Vagina (tissue), 2 donors: ENCODE measurements at places on chromosomes 5 and 9.

DNA sequence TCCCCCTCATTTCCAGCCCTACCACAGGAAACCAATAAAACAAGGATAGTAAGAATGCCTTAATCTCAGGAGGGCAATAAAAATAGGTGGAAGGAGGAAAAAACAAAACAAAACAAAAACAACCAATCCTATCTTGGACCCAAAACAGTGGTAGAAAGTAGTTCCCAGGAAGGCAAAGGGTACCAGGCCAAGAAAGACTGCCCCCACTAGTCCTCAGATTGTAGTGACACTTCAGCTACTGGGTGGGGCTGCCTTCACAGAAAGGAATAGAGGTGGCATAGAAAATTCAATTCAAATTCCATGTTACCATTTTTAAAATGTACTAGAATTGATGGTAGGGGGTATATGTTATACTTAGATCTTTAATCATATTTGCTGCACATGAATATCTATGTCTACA, 59.3 kb downstream of the DPYSL3 start:
- no peak for DNase-seq

DNA sequence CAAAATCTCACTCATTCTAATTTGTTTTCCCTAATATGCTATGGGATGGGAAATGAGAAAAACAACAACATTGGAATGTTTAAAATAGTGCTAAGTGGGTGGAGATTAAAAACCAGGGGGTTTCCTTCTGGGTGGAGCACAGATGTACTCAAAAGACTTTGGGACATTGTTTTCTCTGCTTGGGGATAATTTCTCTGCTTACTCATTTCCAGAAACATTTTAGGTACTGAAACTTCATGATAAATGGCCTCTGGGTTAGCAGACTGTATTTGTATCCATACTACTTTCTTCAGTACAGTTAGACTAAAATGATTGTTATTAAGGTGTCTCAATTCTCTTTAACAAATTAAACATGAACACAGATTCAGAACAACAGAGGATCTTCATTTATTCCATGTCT, 17.4 kb downstream of the ELOVL7 start:
- no peak for DNase-seq

DNA sequence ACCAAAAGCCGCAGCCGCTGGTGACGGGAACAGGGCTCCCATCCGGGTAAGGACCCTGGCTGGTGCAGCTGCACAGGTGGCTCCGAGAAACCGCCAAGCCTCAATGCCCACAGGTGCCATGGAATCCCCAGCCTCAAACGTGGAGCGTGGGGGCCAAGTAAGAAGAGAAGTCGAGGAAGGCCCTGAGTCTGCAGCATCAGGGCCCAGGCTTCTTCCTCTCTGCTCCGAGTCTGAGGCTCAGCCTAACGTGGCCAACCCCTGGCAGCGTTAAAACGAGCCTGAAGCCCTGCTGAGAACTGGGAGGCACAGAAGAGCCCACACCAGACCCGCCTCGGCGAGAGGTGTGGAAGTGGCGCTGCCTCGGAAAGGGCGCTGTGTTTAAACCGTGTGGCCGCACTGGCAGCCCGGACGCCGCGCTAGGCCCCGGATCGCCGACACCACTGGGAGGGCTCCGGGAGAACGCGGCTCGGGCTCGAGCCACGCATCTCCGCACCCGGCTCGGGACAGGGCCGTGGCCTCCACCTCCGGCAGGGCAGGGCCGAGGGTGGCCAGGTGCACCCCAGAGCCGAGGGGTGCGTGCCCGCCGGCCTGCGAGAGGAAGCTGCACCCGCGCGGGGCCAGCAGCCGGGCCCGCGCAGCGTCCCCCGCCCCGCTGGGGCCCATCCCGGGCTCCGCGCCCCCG, 730 bp downstream of the ZMYND19 start:
- DNase-seq, result no peak

GRCh38 chr5:107277485-107278125, 393.1 kb downstream of the EFNA5 start:
- no peak for DNase-seq

- DNase-seq, result no peak
Measured at GRCh38 chr5:157913575-157913974, 54.6 kb upstream of the CLINT1 start.

- DNase-seq, result no peak
Measured at GRCh38 chr5:131268758-131269370, 5.0 kb downstream of the CDC42SE2 start.

GRCh38 chr5:72625332-72625731, 118.1 kb upstream of the ZNF366 start:
- DNase-seq, result no peak

- DNase-seq, result no peak
Measured at GRCh38 chr9:105114318-105114717, 130.1 kb upstream of the SLC44A1 start.

DNA sequence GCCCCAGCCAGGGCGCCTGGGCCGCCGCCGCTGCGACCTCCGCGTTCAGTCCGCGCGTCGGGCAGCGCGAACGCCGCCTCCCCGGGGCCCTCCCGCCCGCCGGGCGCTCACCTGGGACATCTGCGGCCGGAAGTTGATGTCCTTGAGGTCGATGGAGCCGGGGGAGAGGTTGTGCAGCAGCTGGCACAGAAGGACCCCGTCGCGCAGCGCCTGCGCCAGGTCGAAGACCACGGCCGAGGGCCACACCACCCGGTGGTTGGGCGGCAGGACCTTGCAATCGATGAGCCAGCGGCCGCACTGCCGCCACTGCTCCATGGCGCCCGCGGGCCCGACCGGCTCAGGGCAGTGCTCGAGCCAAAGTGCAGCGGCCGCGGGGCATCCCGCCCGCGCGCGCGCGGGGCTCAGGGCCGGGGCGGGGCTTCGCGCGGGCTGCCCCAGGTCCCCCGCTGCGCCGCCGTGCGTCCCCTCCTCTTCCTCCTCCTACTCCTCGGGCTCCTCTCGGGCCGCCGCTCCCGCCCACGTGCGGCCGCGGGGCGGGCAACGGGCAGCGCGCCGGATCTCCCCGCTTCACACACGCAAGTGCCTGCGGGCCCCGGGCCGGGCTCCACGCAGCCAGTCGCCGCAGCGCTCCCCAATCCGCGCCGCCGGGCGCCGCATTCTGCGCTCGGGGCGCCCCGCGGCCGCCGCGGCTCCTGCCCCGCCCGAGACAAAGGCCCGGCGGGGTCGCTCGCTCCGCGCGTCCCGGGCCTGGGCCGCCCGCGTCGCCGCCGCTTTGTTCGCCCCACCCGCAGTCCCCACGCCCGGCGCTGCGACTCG, at the start of gene VAV2:
TSS of gene VAV2 (minus strand) at position 361 of the 816 bp plus-strand sequence. CDS start at position 315, 46 bp downstream.
- DNase-seq, result no peak

- DNase-seq, result no peak
Measured at GRCh38 chr5:54024466-54024865, 285.9 kb downstream of the ARL15 start.

DNA sequence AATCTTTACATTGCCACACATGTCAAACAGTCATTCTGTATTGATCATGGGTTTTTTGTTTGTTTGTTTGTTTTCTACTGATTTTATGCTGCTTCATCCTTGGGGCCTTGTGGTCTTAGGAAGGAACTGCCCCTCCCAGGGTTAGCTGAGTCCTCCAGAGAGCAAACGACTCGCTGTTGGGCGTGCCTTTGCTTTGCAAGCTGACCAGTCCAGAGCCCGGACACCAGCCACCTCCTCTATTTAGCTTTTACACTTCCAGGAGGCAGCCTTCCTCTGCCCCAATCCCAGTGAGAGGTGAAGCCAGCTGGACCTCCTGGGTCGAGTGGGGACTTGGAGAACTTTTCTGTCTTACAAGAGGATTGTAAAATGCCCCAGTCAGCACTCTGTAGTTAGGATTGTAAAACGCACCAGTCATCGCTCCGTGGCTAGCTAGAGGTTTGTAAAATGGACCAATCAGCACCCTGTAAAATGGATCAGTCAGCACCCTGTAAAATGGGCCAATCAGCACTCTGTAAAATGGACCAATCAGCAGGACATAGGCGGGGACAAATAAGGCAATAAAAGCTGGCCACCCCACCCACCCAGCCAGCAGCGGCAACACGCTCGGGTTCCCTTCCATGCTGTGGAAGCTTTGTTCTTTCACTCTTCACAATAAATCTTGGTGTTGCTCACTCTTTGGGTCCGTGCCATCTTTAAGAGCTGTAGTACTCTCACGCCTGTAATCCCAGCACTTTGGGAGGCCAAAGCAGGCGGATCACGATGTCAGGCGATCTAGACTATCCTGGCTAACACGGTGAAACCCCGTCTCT, 154.4 kb downstream of the ERCC6L2 start:
- no peak for DNase-seq

DNA sequence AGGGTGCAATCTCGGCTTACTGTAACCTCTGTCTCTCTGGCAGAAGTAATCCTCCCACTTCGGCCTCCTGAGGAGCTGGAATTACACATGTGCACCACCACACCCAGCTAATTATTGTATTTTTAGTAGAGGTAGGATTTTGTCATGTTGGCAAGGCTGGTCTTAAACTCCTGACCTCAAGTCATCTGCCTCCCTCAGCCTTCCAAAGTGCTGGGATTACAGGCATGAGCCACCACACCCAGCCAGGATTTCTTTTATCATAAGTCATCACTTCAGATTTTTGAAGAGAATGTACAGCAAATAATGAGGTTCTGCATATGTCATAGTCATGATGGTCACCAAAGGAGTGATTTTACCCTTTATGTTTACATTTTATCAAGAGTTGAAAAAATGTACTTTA, 108.1 kb downstream of the GCNT1 start:
- no peak for DNase-seq

DNA sequence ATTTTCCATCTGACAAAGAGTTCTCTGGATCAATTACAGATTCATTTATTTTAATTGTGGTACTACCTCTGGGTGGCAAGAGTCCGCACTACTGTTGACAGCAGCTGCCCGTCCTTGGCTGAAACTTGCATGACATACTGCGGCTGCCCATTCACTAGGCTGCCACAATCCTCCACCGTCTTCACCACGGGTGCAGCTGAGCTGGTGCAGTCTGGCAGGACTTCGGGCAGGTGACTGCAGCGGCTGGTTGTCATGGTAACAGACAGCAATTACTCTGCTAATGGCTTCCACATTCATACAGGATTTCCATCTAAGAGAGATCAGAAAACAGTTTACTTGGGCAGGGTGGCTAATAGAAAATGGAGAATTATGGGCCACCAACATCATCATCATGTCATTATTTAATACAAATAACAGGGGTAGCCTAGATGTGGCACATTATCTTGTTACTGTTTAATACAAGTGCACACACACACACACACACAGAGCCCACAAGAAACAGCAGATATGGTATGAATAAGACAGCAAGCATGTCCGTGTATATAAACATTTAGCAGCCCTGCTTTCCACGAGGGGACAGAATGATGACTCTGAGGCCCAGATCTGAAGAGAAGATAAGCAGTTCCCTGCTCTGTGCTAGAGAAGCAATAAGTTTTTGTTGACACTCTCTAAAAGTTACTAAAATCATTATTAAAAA, 112.3 kb downstream of the MARCHF3 start:
- no peak for DNase-seq

DNA sequence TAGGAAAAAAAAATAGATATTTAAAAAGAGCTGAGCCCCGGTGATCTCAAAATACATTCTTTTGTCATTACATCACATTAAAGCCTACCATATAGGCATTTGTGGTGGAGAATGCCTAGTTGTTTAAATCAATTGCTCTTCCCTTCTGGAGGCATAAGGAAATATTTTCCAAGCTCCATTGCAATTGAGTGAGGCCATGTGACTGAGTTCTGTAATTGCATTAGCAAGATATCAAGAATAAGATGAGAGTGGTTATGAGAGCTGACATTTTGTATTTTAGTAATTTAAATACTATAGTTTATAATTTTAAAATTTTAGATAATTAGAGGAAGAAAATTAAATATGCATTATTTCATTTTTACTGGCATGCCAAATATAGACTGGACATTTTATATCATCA, 1195.9 kb downstream of the DTWD2 start:
- no peak for DNase-seq

- DNase-seq, result no peak
Measured at GRCh38 chr5:56320686-56321085, 87.6 kb upstream of the ANKRD55 start.

DNA sequence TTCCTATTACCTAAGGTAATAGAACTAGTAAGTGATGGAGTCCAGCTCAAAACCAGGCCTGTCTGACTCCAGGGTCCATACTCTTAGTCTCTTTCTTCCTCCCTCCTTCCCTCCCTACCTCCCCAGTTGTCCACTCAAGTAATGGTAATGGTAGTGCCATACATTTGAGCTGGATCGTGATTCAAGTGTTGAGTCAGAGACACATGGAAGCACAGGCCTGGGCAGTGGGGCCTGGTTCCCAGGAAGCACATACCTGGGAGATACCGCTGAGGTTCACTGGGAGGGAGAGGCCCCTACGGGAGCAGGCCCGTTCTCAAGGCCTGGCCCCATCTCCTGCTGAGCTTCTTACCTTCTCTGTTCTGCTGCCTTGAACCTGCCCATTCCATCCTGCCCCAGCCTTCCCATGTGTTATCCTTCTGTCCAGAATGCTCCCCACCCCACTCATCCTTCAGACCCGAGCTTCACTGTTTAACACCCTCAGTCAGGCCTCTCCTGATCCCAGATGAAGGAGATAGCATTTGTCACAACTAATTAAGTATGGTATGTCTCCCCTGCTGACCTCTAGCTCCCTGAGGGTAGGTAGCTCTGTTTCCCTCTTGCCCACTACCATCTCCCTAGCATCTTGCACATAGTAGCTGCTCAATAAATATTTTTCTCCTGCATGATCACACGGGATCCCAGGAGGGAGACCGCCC, 13.8 kb downstream of the URM1 start:
- DNase-seq, result no peak

DNA sequence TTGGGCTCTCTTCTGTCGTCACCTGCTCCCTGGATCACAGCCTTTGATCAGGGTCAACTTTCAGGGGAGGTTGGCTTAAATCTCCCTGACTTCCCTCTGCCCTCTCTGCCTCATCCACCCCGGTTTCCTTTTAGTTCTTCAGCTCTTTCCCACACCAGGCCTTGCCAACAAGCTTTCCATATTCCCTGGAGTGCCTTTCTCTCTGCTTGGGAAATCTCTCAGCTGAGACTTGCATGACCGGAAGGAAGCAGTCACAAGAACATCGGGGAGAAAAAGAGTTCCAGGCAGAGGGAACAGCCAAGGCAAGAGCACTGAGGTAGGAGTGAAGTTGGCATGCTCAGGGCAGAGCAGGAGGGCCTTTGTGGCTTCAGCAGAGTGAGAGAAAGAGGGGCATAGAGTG, 88.4 kb upstream of the HSPA9 start:
- DNase-seq, result no peak

GRCh38 chr5:177440211-177440989, 6.2 kb upstream of the PRR7 start:
- no peak for DNase-seq

DNA sequence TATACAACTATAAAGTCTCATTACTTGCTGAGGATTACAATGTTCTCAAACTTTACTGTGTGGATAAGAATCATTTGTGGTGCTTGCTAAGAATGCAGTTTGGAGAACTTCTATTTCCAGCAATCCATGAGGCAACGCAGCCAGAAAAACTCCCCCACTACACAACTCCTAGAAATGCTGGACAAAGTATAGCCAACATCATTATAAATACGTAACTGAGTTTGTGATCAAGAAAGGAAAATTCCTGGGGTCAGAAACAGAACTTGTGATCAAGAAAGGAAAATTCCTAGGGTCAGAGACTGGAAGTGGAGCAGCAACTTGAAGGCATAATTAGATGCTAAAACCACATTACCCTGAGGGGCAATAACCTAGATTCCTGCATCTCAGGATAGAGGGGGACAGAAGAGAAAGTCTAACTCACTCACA, 81.1 kb downstream of the MAT2B start:
- DNase-seq, result no peak

GRCh38 chr5:34062419-34062818, 19.4 kb upstream of the C1QTNF3 start:
- DNase-seq, result no peak
